ENCODE measurements at places on chromosomes 1 and 21.

DNA sequence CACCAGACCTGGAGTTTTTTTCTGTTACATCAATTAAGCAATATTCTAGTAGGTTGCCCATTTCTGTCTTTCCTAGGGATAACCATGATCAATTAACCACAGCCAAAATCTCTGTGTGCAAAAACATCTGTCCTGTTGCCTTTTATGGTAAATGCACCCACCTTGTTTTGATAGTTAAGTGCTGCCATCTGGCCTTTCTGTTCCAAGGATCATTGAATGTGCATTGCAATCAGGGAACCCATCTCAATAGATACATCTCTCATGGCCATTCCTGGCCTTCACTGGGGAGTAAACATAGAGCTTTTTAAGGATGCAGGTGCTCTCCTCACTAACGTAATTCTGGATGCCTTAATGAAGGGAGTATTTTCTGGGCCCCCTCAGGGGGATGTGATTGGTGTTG lies 111.8 kb upstream of the KIAA1614 start:
- DNase-seq: no peak

DNA sequence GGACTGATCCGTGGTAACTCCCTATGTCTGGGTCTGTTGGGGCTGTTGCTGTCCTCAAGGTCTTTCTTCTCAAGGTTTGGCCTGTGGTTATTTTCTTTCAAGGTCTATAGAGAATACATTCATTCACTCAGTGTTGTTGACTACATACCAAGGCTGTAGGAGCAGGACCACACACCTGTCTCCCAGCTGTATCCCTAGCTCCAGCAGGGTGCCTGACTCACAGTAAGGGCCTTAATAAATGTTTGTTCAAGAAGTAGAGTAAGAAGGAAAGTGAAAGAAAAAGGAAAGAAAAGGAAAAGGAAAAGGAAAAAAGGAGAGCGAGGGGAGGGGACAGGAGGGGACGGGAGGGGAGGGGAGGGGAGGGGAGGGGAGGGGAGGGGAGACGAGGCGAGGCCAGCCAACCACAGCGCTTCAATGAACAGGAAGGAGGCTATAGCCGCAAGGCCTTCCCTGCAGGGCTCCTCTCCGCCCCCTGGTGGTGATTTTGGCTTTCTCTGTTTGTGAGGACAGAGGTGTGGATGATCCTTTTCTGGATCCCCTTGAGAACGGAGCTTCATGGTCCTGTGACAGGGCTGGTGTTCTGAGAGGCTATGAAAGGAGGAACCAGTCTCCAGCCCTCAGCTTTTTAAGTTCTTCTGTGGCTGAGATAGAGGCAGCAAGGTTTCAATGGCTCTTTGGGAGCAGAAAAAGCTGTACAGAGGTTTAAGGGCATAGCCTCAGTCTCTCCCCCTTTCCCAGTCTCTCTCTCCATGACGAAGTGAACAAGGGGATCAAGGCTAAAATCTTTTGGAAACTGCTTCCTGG lies 30.6 kb upstream of the LCE5A start:
- DNase-seq: peak; percentile 82

DNA sequence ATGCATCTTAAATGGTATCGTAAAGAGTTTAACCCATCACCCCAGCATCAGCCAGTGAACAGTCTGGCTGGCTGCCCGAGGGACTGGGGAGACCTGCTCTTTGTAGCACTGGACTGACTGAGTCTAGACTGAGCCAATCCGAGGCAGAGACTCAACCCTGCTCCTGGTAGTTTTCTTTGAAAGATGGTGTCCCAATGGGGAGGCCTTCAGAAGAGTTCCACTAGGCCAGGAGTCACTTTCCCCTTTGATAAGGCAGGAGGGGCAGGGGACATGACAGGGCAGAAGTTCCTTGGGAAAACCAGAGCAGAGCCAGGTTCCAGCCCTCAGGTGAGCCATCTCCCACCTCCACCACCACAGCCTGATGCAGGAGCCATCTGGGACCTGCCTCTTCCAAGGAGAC lies 203.5 kb downstream of the CAMTA1 start:
- no peak for DNase-seq

DNA sequence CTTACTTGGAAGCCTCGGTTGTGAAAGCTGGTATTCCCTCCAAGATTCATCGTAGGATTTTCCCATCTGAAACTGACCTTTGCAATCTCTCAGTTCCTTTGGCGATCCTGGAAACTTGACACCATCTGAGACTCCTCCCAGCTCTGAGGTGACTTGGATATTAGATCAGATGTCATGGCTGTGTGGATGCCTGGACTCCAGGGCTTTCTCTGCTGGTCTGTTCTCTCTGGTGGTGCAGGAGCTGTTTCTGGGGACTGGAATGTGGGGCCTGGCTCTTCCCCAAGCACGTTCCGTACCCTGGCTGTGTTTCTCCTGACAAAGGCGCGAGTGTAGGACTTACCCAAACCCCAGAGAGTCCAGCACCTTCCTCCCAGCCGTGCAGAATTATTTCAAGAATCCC lies 252.2 kb downstream of the RPS6KC1 start:
- no peak for DNase-seq

DNA sequence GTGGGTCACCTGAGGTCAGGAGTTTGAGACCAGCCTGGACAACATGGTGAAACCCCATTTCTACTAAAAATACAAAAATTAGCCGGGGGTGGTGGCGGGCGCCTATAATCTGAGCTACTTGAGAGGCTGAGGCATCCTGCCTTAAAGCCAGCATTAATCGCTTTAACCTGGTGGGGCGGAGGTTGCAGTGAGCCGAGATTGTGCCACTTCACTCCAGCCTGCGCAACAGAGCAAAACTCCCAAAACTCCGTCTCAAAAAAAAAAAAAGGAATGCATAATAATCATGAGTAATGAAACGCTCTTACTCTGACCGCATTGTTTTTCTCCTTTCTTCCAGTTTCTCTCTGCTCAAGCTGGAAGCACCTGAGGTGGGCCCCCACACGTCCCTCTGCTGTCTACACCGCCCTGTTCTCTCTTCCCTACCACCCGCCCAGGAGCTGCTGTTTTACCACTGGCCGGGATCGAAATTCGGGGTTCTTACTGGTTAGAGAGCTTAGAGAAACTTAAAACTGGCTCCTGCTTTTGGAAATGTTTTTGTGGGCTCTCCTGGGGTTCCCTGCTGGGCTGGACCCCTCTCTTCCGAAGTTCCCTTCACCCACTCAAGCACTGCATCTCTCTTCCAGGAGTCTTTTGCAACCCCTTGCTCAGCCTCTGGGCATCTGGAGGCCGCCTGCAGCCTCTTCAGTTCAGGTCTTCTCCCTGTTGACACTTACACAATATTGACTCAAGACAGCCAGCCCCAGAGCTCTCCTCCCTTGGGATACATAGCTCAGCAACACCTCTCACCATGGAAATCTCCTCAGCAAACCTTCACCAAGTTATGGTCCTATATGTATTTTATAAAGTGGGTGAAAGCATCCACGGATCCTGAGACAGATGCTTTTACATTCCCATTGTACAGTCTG lies 62.5 kb downstream of the FAM163A start:
- no peak for DNase-seq

DNA sequence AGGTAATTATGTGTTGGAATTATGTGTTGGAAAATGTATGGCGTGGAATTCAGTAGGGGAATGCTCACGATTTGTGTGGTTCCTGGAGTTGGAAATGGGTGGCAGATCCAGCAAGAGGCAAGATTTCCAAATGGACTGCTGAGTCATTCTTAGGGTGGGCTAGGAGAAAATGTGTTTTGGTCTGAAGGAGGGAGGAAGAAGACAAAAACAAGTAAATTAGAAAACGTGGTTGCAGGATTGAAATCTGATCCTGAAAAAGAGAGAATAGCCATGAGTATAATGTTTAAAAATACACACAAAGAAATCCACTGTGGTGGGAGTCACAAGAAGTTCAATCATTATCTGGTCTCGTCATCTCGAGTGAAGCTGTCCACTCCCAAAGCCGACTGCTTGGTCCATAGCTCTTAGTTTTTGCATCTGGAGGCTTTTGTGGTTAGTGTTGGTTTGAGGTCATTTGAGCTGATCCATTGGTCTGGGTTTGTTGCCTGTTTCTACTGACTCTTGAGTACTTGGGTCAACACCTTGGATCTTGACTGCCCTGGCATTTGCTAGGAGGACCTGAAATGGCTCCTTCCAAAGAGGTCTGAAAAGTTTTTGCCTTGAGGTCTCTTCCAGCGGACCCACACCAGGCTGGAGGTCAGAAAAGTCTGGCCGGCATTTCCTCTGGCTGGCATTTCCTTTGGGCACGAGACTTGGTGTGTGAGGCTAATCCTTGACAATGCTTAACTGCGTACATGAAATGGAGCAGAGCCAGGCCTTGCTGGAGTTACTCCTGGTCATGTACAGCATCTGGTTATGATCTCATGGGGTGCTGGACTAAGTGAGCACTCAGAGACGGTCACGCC lies 9.2 kb downstream of the MX2 start:
- DNase-seq: no peak

DNA sequence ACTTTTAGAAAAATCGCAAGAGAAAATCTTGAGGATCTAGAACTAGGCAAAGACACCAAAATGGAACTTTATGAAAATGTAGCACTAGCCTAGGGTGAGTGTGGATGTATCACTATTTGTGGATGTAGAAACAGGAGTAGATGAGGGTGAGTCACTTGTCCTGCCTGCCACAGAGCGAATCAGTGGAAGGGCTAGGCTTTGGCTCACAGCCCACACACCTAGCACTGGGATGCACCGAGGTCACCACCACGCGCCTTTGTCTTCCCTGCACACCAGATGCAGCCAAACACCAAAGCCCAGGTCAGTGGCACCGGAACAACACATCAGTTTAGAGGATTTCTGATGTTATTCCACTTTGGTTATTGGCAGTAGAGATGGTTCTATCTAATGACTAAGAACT lies 38.2 kb downstream of the PKNOX1 start:
- no peak for DNase-seq

DNA sequence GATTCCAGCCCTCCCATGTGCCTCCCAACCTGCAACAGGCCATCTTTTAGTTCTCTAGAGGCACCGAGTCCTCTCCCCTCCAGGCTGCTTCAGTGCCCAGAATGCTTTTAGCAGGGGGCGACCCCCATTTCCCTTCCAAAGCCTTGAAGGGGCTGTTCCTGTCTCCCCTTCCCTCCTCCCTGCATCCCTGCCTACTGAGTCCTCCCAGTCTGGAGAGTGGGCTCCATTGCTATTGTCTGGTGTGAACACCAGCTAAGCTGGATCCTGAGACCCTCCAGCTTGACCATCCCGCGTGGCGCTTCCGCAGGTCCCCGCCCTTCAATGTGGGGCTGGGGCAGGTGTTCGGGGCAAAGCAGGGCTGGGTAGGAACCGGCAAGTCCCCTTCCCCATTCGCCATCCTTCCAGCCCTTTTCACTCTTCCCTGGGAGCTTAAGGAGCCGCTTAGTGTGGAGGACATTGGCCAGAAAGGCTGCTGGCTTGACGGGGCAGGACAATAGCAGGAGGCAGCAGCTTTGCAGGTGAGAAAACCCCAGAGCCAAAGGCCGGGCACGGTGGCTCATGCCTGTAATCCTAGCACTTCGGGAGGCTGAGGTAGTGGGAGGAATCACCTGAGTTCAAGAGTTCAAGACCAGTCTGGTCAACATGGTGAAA lies 32.2 kb downstream of the PADI6 start:
- no peak for DNase-seq

DNA sequence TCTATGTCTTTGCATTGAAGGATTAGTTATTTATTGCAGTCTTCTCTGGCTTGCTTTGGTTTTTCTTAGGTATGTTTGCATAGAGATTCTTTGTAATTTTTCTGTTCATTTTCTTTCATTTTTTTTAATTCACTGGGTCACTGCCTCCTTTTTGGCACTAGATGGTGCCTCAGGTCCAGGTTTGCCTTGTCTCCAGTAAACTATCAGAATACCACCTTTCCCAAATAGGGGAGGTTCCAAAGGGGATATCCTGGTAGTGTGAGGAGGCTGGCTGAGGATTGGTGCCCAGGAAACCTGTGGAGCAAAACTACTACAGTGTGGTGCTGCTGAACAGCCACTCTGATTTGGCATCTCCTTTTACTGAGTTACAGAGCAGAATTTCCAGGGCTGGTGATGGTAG lies 257.1 kb downstream of the KCTD3 start:
- DNase-seq: no peak

DNA sequence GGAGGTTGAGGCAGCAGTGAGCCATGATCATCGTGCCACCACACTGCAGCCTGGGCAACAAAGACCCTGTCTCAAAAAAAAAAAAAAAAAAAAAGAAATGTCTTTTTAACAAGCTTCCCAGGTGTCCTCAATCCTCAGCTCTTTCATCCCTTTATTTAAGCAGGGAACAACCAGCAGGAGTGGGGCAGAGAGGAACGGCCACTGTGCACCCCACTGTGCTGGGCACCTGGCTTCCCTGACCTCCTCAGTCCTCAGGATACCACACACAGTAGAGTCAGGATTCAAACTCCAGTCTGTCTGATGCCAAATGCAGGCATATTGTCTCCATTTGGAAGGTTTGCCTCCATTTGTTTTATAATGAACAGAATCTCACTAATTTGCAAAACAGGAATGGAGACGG lies 19.8 kb upstream of the PTAFR start:
- DNase-seq: no peak

DNA sequence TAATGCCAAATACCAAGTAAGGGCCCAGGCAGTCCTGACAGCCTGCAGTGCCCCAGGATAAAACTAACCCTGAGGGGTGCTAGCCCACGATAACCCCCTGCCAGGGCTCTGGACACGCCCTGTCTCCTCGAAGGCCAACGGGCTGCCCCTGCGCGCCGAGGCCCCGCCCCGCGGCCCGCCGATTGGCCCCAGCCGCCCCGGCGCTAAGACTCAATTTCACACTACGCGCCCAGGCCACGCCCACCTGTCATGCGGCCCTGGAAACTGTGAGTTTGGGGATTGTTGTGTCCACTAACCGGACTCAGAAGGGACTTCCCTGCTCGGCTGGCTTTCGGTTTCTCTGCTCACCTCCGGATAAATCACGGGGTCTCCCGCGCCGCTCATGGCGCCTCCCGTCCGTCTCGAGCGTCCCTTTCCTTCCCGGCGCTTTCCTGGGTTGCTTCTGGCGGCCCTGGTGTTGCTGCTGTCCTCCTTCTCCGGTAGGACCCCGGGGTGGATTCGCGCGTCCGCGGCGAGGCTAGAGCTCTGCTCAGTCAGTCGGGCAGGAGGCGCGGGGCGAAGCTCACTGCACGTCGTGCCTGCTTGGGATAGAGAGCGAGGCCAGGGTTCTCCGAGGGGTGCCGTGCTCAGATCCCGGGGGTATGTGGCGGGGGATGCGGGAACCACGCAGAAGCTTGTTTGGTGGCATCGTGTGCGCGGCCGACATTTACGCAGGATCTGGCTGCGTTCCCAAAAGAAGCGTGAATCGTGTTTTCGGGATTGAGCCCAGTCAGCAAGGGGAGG lies at the start of gene CR1L:
CR1L (plus strand) TSS at position 282 of the 783 bp plus-strand sequence; CDS start at position 383, 101 bp downstream.
- DNase-seq: peak; percentile 94

All from activated CD4-positive, alpha-beta T cell treated with anti-CD3 and anti-CD28 coated beads, Interleukin-2, amount 10 ng/mL, durations not matched to agents 24 days and 14 days (primary cell).